ENCODE measurements at places on chromosomes 12 and 14. TPM values are rescaled to one million over a fixed set of nuclear protein-coding genes. Genes with fewer than 3 reads are reported as not detected.
A peak's percentile ranks its signal among the peaks of the same experiment; 100 is the strongest.

GRCh38 chr12:94972795-94973194, 30.7 kb downstream of the NDUFA12 start:
- DNase-seq: no peak

DNA sequence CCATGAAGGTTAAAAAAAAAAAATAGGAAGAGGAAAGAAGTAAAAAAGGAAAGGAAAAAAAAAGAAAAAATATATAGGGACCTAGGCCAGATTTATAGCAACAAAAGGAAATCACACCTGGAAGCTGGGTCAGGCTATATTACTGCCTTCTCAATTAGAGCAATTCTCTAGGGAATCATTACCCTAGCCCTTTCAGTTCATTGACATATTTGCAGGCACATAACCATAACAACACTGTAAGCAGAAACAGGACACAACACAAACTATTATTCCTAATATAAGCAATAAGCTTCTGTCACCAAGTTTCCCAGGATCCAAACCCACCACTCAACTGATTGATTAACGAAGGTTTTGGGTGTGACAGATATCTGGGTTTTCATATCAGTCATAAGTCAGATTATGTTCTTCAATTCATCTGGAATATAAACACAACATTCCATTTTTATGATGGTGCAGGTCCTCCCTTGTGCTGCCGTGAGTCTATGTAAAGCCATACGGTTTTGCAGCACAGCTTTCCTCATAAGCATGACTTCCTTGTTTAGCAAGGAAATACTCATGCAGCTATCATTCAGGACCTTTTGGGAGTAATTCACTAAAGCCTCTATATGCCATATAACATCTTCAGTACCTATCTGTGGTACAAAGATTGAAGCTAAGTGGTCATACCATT, 4.2 kb downstream of the PCNX4 start:
- no peak for DNase-seq

DNA sequence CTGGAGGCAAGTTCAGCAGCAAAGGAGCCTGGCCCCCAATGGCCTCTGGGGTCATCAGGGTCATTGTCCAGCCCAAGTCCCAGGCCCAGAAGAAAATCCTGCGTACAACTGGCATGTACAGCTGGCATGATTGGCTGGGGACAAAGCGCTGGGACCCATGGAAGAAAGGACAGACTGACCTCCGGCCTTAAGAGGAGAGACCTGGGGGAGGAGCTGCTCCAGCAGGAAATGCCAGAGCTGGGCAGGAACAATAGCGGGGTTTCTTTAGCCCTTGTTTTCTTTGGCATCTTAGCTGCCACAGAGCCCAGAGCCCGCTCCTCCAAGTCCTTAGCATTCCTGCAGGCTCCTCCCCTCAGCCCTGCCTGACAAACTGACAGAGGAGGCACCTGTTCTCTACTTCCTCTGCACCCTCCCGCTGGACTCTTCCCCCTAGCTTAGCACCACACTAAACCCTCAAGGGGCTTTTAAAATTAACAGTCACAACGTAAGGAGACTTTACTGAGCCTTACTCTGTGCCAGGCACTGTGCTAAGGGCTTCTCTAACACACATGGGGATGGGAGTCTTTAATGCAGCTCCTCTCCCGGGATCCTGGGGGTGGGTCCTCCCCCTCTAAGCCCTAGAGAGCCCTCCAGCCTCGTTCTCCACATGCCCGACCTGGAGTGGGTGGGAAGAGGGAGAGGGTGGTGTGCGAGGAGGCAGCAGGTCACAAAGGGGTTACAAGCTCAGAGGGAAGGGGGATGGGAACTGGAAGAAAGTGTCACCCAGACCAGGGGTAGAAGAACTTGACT, 1.8 kb upstream of the AQP5 start:
- peak; percentile 93 for DNase-seq

DNA sequence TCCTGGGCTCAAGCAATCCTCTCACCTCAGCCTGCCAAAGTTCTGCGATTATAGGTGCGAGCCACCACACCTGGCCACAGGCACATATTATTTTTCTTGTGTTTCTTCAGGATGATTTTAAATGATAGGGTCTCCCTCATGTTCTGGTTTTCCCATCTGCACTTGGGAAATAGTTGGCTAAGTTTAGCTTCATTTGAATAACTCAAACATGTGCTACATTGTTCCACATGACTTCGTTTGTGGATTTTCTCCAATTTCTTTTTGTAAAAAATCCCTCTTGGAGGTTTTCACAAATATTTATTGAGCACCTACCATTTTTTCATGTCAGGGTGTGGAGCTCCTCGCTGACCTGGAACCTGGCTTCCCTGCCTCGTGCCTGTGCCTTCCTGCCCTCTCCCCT, 55.2 kb upstream of the GNPNAT1 start:
- DNase-seq: no peak

Gene AMDHD1
- total RNA-seq: 0.65 TPM

Measured in A172 (cell line).